ENCODE measurements at places on chromosomes 7 and 10. TPM values are rescaled to one million over a fixed set of nuclear protein-coding genes. Genes with fewer than 3 reads are reported as not detected.

The WIPF3 gene
- 0.66 TPM for total RNA-seq

The TAS2R3 gene
- total RNA-seq = 1.8 TPM

DNA sequence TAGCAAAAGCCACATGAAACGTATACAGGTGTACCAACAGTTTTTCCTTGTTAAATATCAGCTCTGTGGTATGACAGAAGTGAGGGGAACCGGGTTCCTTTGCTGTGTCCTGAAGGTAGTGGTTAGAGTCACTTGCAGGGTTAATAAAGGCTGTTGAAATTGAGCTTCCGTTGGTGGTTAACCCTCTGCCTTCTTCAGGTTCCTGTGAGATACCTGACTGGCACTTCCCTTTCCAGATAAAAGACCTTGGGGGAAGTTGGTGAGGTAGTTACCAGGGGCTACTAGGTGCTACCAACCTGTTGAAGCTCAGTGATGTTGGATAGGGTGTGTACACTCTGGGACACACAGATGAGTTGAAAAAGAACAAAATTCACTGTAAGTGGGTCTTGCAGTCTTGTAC is 384.1 kb downstream of the GATA3 start:
- no peak for DNase-seq

DNA sequence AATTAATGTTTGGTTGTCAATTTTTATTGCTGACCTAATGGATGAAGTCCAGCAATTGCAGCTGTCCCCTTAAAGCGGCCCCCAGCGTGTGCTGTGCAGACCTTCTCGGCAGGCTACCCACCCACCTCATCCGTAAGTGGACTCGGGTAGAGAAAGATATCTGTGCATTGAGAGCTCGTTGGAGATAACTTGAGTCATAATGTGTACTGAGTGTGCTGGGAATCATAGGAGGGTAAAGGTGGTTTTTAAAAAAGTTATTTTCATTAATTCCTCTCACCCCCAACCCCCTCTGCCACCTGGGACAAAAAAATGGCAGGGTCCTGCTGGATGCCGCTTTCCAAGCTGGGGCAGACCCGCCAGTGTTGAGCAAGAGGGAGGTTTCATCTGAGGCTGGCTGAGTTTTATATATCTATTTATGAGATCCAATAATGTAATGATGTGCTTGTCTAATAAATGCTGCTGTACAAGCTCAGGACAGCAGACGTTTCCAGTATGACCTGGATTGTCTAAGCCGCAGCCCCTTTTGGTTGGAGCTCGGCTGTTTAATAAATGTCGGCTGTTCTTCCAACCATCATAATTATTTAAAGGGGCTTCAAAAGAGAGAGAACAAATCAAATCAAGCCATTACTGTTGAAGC is 119.1 kb downstream of the NKX6-2 start:
- no peak for DNase-seq

DNA sequence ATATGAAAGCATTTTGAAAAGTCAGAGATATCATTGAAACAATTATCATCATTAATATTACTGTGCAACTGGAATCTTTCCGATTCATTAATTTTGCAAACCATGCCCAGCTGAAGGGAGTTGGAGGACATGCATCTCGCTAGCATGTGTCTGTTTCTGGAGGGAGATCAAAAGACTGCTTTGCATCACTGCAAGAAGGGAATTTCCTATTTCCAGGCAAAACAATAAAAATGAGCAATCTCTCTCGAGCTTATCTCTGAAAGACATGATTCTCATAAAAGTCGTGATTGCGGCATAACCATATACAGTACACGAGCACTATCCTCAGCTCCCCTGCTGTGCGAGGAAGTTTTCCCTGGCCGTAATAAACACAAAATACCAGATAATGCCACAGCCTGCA is 607.6 kb upstream of the DPP6 start:
- DNase-seq = no peak

GRCh38 chr10:88792661-88793060 is 9.9 kb upstream of the LIPM start:
- DNase-seq = no peak

GRCh38 chr10:79238606-79239005 is 108.7 kb upstream of the PPIF start:
- DNase-seq = no peak

Data from sigmoid colon (tissue), 7 donors.